GM12878 (cell line): ENCODE measurements at places on chromosomes 2 and 18. TPM values are rescaled to one million over a fixed set of nuclear protein-coding genes. Genes with fewer than 3 reads are reported as not detected.

RAPGEF4 gene
- polyA plus RNA-seq, result not detected in 2 replicates

GRHL1 gene
- polyA plus RNA-seq, result 0.50 and 0.54 TPM in 2 replicates

SOX11 gene
- 0.03 and 0.05 TPM in 2 replicates for polyA plus RNA-seq

RNF138 gene
- polyA plus RNA-seq, result 65.6 and 75.2 TPM in 2 replicates

CNTNAP5 gene
- polyA plus RNA-seq, result not detected in 2 replicates

BOK gene
- polyA plus RNA-seq, result 0.12 TPM in 1 of 2 replicates, not detected in the other

NEU2 gene
- not detected in 2 replicates for polyA plus RNA-seq
